NT2/D1 (cell line): ENCODE measurements at places on chromosomes 5 and 9.

- DNase-seq = no peak
Measured at GRCh38 chr5:131019601-131020315, 145.3 kb downstream of the HINT1 start.

- DNase-seq = peak; percentile 20
Measured at GRCh38 chr5:1437226-1437829, 7.9 kb downstream of the SLC6A3 start.

DNA sequence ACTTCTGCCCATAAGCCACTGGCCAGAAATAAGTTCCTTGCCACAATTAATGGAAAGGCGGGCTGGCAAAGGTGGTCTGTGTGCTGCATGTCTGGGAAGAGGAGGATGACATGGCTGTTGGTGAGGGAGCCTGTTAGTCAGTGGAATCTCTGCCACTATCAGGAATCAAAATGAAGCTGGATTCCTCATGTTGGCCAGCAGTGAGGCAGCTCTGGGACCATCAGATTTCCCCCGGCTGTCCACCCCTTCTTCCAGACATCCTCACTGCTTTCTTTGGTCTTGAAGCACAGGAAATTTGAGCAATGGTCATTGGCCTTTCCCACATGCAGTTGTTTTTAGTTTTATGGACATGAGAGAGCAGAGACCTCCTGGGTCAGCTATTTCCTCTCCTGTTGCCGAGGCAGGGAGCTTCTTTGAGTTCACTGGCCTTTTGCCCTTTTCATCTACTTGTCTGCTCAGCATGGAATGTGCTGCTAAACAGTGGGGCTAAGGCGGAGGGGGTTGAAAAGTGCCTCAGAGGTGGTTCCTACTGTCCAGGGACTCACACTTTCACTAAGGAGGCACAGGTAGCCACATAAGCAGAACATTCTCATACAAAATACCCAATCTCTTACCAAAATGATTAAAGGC lies 34.8 kb upstream of the NEURL1B start:
- DNase-seq = no peak

- DNase-seq = no peak
Measured at GRCh38 chr9:94933511-94933828, 207.0 kb downstream of the AOPEP start.

GRCh38 chr9:98917746-98918487 lies 25.8 kb upstream of the COL15A1 start:
- DNase-seq = no peak

DNA sequence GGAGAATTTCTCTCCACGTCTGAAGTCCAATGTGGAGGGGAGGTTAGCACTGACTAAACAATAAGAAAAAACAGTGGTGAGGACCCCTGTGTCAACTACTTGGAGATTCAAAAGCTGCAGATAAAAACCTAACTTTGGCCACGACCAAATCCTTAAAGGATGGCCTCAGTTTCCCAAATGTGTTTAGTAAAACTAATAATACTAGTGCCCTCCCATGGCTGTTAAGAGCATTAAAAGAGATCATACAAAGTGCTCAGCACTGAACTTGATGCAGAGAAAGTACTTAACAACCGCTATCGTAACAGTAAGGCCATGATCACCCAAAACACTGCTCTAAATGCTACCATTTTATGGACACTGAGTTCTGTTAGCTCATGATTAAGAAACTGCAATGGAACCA lies 288.4 kb downstream of the EBF1 start:
- DNase-seq = no peak

- DNase-seq = no peak
Measured at GRCh38 chr5:103923616-103924168, 361.1 kb upstream of the NUDT12 start.

GRCh38 chr9:136048560-136049411 lies 46.3 kb downstream of the NACC2 start:
- DNase-seq = no peak

DNA sequence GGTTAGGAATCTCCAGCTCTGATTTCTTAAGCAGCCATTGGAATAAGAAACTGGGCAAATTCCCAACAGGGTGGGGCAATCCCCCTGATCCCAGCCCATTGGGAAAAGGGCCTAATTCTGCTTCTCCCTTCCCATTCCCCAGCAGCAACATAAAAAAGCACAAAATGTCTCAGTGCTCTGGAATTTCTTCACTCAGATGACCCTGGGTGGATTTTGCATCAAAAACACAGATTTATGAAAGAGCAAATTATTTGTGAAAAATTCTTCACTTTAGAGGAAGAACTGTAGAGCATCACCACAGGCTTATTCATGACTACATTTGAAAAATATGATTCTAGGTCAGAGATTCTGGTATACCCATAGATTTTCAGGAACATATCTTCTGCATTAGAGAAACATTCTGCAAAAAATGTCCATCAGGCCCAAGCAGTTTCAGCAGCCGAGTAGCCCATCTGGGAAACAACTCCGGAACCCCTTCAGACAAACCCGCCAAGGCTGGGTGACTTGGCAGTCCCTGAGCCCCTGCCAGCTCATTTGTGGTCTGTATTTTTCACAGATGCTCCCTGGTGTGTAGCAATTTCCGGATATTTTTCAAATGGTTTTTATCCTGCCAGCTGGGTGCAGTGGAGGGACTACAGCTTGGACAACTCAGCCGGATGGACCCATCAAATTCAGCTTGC lies 102.1 kb upstream of the RANBP3L start:
- no peak for DNase-seq

GRCh38 chr9:85741095-85741874 lies 469 bp downstream of the AGTPBP1 start:
- DNase-seq = peak; percentile 35

DNA sequence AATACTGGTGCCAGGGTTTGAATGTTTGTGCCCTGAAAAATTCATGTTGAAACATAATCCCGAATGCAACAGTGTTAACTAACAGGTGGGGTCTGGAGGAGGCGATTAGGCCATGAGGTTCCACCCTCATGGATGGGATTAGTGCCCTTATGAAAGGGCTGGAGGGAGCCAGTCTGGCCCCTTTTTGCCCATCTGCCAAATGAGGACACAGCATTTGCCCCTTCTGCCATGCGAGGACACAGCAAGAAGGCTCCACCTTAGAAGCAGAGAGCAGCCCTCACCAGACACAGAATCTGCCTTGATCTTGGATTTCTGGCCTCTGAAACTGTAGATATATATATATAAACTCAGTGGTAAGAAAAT lies 32.6 kb upstream of the RNF130 start:
- DNase-seq = no peak

DNA sequence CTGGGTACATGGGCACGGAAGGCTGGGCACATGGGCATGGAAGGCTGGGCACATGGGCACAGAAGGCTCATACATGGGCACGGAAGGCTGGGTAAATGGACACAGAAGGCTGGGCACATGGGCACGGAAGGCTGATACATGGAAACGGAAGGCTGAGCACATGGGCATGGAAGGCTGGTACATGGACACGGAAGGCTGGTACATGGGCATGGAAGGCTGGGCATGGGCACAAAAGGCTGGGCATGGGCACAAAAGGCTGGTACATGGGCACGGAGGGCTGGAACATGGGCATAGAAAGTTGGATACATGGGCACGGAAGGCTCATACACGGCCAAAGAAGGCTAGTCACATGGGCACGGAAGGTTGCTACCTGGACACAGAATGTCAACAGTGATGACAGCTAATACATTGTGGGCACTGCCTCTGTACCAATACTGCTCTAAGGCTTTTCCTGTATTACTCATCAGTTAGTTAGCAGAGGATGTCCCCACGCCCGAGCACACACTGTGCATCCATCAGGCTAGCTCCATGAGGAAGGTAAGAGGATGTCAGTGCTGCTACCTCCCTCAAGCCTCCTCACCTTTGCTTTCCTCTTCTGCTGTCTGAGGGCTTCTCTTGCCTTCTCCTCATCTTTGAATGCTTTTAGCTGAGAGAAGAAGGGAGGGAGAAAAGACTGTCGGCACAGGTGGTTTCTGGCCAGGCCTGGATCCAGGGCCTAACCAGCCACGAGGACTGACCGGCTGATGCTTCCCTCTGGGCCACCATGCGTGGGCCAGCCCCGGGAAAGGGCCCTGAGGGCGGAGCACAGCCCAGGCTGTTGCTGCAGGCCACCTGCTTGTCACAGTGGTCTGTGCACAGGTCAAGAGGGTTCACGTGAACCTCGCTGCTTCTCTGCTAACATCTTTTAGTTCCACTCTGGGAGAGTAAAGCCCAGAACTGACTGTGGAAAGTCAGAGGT lies 14.3 kb downstream of the GPX3 start:
- DNase-seq = no peak

GRCh38 chr5:163821142-163821541 lies 315.7 kb downstream of the MAT2B start:
- DNase-seq = no peak

- peak; percentile 74 for DNase-seq
Measured at GRCh38 chr5:151686674-151687407, at the start of gene SPARC. Gene SPARC (minus strand): TSS chr5:151686915. CDS start chr5:151676188, 10,727 bp downstream.

DNA sequence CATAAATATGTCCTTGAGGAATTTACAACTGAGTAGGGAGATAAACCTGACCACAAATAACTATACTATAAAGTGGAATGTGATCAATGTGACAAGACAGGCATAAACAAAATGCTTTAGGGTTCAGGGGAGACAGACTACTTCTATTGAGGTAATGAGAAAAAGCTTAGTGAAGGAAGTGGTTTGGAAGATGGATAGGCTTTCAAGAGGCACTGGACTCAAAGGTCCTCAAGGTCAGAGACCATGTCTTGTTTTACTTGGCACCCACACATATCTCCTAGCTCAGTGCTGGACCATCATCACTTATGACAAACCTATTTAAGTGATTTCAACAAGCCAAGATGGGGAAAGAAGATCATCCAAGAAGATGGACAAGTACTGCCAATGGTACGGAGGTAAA lies 257.8 kb downstream of the BNC2 start:
- DNase-seq = no peak

- DNase-seq = no peak
Measured at GRCh38 chr9:131051592-131052517, 42.9 kb downstream of the LAMC3 start.

GRCh38 chr9:108673386-108673785 lies 182.4 kb downstream of the ACTL7B start:
- DNase-seq = no peak

GRCh38 chr9:2208991-2209390 lies 193.8 kb downstream of the SMARCA2 start:
- no peak for DNase-seq
